ENCODE measurements at places on chromosomes 2 and 18. TPM values are rescaled to one million over a fixed set of nuclear protein-coding genes. Genes with fewer than 3 reads are reported as not detected.

Gene PRKAG3
- not detected for total RNA-seq

Gene LYPD6B
- not detected for total RNA-seq

Gene SCG2
- total RNA-seq, result 0.38 TPM

Gene TAF4B
- 3.4 TPM for total RNA-seq

Gene PXDN
- 415 TPM for total RNA-seq

Gene LRRTM4
- total RNA-seq, result not detected

Gene RESP18
- not detected for total RNA-seq

Data from bladder microvascular endothelial cell (primary cell).